ENCODE measurements at places on chromosomes 13 and 19.

GRCh38 chr19:31979362-31979761 lies 366.0 kb upstream of the ZNF507 start:
- no peak for ATAC-seq

GRCh38 chr19:20611866-20612265 lies 46.3 kb upstream of the ZNF737 start:
- no peak for ATAC-seq

DNA sequence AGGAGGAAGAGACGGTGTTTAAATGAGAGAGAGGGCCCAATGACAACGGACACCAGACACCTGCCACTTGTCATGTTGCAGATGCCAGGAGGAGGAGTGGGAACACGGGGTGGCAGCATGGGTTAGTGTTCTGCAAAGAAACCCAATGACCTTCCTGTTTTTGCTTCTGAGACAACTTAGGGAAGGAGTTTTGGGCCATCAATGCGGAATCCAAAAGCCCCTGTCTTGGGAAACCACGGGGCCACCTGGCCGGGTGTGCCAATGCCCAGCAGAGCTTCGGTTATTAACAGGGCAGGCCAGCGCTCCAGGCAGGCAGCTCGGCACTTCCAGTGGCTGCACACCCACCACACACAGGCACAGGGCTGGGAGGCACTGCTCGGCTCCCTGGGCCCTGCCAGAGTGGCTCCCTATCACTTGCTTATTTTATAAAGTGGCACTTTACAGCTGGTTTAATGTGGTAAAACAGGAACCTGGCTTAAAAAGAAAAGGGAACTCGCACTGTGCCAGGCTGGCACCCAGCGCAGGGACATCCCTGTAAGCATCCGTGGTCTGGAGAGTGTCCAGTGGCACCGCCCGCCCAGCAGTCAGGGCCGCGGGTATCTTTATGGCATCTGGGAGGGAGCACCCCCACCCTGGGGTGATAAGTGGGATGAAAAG lies 19.1 kb downstream of the ELL start:
- no peak for ATAC-seq

DNA sequence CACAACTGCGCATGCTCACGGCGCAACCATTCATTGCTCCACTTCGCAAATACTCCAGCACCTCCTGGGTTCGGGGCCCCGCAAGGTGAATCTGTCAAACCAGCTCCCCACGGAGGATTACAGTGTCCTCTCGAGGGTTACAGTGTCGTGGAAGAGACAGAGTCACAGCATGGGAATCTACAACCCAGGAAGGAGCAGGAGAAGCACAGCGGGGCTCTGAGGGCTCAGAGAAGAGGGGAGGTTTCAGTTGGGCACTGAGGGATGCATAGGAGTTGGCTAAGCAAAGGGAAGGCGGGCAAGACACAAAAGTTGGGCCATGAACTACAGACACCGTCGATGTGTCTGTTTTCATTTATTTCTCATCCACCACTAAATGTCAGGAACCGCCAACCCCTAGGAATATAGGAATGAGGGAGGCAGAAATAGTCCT lies 1.0 kb upstream of the GTF2F1 start:
- ATAC-seq: no peak

- ATAC-seq: no peak
These were observed 112.3 kb downstream of the AKAP11 start for GRCh38 chr13:42384265-42384664.

GRCh38 chr19:51142119-51142518 lies at the start of gene SIGLEC7:
Gene SIGLEC7, plus strand, starts transcription at chr19:51142301. Its CDS starts 69 bp downstream, at chr19:51142370.
- ATAC-seq: no peak

DNA sequence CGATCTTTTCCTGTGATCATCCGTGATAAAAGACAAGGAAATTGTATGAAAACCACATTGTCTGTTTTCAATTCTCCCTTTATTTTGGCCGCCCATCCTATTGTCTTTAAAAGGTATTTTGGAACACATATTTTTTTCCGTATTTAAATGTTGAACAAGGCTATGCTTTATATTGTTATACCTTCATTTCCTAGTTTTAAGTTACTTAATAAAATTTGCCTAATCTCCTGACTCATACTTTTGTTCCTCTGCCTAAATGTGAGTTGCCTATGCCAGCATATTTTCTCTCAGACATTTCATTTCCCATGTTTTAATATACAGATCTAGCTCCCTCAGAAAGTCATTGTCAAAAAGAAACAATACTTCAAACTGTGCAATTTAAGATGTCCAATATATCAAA lies 104.2 kb downstream of the SLITRK6 start:
- ATAC-seq: peak; percentile 69

- peak; percentile 66 for ATAC-seq
These were observed 27.4 kb downstream of the EFNA2 start for GRCh38 chr19:1312767-1313694.

DNA sequence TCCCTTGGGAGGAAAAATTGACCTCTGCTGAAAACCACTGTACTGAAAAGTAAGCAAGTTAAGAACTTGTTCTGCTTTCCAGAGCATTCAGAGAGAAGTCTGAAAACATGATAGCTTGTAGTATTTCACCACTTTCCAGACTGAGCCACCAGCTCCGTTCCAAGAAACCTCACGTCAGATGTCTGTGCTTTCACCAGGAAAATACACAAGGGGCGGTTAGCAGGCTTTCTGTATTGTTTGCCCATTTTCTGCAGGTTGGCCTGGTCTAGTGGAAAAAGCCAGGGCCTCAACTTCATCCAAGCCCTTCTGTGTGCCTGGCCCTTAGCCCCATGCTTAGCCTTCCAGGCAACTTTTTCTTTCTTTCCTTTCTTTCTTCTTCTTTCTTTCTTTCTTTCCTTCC lies 36.4 kb downstream of the RXFP2 start:
- ATAC-seq: no peak

GRCh38 chr19:7480222-7480969 lies 8.4 kb downstream of the PEX11G start:
- ATAC-seq: no peak

DNA sequence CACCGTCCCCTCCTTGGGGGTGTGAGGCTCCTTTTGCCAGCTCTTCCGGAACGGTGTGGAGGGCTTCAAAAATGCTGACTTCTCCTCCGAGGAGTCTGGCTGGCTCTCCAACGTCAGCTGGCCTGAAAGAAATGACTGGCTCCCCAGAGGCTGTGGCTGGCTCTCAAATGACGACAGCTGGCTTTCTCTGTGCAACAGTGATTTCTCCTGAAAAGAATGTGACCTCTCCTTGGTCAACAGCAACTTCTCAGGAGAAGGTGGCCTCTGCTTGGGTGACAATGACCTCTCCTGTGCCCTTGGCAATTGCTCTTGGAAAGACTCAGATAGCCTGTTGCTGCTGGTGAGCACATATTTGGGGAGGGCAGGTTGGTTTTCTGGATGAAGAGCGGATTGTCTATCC lies 29.2 kb downstream of the ONECUT3 start:
- ATAC-seq: no peak

GRCh38 chr19:56838024-56838908 lies 2.3 kb downstream of the PEG3 start:
- ATAC-seq: peak; percentile 31

DNA sequence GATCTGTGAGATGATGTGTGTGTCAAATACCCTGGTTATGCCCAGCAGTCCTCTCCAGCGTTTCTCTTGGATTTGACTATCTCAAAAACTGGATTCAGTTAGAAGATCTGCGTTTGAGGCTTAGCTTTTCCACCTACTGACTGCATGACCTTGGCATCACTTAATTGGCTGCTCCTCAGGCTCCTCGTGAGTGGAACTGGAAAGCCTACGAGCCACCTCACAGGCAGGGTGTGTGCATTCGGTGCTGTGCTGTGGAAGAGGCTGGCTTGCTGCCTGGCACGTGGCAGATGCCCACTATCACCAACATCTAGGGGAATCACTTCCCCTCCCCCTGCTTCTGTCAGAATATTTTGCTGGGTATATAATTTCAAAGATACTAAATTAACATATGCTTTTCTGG lies 25.6 kb downstream of the FLT1 start:
- ATAC-seq: no peak

DNA sequence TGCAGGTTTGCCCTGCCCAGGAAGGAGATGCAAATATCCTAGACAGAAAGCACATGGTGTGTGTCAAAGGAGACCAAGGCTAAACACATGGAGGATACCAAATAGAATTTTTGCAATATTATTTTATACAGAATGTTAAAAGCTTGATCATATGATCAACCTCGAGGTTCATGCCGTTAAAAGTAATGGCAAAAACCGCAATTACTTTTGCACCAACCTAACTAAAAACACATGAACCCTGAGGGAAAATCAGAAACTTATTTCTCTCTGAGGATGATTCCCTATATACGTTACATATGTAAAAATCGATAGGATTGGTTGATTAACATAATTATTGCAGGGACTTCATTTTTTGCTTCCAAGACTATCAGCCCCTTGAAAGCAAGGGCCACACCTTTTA lies 88.1 kb downstream of the MZT1 start:
- no peak for ATAC-seq

DNA sequence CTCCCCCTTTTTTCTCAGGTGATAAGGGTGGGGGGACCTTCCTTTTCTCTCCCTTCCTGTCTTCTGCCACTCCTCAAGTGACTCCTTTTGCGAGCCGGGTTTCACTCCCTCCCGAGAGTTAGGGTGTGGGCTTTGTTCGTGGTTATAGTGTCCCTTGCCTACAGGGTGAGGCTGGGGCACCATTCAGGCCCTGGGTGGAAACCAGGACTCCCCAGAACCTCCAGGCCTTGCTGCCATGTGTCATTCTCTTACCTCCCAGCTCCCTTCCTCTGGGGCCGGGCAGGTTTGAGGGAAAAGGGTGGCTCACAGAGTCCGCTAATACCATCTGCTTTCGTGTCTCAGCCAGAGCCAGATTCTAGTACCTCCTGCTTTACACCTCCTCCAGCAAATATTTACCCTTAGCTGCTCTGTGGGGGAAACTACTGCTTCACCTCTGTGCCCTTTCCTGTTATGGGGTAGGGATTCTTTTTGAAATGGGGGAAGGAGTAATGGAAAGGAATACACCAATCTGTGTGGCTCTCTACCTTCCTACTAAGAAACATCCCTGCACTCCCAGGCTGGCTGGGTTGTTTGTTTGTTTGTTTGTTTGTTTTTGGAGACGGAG lies 2.8 kb downstream of the ACTN4 start:
- peak; percentile 1 for ATAC-seq

DNA sequence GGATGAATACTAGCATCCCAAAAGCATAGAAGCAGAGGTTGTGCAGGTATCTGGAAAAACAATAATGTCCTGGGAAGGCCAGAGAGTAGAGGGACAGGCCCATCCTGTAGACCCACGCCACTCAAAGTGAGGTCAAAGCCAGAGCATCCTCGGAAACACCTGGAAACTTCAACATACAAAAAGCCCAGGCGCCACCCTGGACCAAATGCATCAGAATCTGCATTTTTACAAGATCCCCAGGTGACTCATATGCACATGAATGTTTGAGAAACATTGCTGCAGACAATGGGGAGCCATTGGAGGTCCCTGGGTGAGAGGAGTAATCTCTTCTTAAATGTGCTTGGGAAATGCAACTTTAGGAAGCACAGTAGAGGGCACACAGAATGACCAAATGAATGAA lies 684.1 kb downstream of the DIAPH3 start:
- no peak for ATAC-seq

- no peak for ATAC-seq
These were observed 1895.6 kb upstream of the PRR20A start for GRCh38 chr13:55245005-55245644.

DNA sequence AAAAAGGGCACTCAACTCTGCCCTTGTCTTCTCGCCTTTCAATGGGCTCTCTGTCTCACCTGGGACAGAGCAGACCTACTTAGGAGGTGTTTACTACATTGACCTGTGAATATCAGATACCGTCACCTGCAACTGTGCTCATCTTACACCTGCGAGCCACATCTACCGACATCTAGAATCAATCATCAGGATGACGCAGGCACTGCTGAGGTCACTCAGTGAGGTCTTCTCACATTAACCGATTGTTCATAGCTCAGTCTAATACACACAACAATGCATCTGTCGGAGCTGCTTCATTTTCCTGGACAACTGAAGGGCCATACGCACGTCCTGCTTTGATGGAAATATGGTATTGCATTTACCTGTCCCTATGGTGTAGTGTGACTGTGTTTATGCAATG lies 211.9 kb downstream of the FGF9 start:
- ATAC-seq: no peak

DNA sequence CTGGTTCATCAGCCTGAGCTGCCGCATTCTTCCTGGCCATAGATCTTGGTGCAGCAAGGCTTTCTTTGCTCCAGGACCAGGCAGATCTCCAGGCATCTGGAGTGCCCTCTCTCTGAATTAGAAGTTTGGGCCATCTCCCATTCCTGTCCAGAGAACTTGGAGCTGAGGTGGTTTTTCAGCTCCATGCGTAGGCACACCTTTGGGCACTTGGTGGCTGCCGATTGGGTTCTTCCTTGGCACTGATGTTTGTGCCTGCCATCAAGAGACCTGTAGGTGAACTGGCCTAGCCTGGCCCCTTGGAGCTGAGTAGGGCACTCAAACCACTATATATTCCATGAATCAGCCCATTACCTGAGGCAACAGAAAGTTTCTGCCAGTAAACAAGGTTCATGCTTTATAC lies 206.0 kb upstream of the PCDH17 start:
- no peak for ATAC-seq

DNA sequence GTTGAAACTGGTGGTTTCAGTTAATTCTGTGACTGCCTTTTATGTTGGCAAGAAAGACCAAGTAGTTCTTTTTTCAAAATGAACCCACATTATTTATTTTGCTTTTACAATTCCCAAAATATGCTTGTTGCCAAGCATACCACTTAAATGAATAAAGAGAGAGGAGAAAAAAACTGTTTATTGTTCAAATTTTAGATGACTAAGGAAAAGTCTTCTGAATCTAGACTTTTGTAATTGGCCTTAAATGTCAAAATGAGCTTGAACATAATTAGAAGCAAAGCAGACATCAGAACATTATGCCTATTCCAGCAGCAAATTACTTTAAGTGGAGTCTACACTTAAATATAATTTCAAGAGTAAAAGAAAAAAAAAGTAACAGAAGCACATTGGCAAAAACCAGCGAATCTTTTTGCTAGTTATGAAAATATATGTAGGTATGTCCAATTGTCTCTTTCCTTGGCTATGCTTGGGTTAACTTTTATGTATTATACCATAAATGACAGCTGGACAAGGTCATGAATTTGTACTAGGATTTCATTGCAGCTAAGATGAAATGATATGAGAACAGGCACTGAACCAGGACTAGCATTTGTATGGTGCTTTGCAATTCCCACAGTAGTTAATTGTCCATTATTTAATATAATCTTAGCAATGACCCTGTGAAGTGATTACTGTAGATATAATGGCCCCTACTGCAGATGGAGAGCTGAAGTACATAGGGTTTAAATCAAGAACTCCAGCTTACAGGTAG lies 211.9 kb downstream of the NALCN start:
- ATAC-seq: peak; percentile 83

DNA sequence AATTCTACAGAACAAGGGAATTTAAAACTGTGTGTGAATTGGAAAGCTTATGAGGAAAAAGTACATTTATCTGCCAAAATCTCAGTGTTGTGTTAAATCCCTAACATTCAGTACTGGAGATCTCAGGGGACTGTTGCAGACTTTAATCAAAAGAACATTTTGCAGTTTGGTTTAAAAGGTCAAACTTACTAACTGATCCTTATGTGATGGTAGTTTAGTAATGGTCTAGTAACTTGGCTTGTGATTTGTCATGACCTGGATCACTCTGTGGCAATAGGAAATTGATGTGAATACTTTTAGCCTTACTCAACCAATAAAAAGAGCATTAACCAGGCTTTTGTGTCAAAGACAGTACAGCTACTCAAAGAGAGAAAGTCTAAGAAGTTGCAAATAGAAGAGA lies 862.1 kb upstream of the MIR17HG start:
- peak; percentile 90 for ATAC-seq

GRCh38 chr13:70994191-70994590 lies 872.8 kb downstream of the DACH1 start:
- ATAC-seq: no peak

GRCh38 chr19:4910594-4911281 lies 1.4 kb downstream of the UHRF1 start:
- no peak for ATAC-seq

- no peak for ATAC-seq
These were observed 81.0 kb downstream of the CCNA1 start for GRCh38 chr13:36513266-36513665.
